ENCODE measurements at places on chromosomes 6 and 20.

- DNase-seq: no peak
Observed at GRCh38 chr20:20440481-20440880, 72.6 kb downstream of the INSM1 start.

- DNase-seq: no peak
Observed at GRCh38 chr20:24132246-24132645, 143.7 kb upstream of the GGTLC1 start.

GRCh38 chr6:17032988-17033634 is 68.7 kb upstream of the STMND1 start:
- no peak for DNase-seq

GRCh38 chr6:139732451-139732850 is 358.0 kb upstream of the CITED2 start:
- DNase-seq: no peak

- DNase-seq: no peak
Observed at GRCh38 chr20:13800728-13801134, 15.9 kb downstream of the NDUFAF5 start.
